ENCODE measurements at places on chromosomes 6 and 20.

GRCh38 chr6:159769470-159769869 lies 7.6 kb downstream of the ACAT2 start:
- DNase-seq, result no peak

DNA sequence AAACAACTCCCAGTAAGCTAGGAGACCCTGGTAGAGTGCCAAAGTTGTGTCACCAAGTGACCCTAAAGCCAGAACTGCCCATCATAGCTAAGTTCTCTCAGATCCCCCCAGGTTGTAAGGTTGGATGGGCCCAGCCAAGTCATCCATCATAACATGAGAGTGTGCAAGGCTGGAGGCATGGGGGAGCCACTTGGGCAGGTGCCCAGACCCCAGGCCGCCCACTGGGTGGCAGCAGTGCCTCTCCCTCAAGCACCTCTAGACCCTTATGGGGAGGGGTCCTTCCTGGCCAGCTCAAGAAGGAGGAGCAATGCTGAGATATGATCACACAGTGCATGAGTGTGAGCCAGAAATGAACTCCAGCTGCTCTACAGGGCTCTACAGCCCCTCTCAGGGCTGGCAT lies 154.5 kb downstream of the MYLK4 start:
- no peak for DNase-seq

GRCh38 chr6:111068866-111069234 lies 18.5 kb upstream of the SLC16A10 start:
- no peak for DNase-seq

DNA sequence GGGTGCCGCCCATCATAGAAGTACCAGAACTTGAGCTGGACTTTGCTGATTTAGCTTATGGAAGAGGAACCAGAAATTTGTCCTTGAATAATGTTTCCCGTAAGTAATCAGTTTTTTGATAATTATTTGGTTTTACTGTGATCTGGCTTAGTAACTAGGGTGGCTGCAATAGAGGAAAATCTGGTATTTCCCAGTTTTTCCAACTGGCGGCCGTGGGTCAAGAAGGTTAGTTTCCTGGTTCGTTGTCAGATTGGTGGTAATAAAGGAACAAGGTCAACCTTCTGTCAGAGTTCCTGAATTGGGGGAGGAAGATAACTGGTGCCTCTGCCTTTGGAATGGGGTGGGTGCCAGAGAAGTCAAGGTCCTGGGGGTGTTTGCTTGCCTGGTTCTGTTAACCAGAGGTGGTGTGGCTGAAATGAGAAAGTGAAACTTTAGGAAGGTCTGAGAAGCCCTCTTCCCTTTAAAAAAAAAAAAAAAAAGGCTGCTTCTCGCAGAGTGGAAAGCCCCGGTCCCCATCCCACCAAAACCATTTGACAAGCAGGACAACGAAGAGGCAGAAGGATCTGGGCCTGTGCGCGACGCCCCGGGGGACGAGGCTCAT lies at the start of gene CALHM6:
TSS of gene CALHM6 (plus strand) at position 45 of the 601 bp plus-strand sequence. CDS start at position 600, 555 bp downstream.
- no peak for DNase-seq

GRCh38 chr6:1044040-1044836 lies 267.7 kb upstream of the FOXQ1 start:
- no peak for DNase-seq

GRCh38 chr6:159815410-159815809 lies 15.3 kb downstream of the PNLDC1 start:
- no peak for DNase-seq

DNA sequence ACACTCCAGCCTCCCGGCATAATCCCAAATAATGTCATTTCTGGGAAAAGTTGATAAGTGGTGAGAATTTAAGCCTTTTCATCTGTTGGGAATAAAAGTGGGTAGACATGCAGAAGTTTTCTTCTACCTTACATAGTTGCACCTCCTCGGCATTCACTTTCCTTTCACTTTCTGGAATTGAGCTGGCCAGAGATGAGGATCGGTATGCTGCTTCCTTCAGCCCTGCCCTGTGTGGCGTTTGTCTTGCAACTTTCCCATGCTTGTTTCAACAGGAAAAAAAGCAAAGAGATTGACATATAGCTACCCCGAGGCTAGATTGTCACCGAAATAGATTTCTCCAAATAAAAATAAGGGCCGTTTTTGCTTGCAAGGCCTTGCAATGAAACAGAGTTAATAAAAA lies 65.8 kb upstream of the JAG1 start:
- DNase-seq, result no peak

DNA sequence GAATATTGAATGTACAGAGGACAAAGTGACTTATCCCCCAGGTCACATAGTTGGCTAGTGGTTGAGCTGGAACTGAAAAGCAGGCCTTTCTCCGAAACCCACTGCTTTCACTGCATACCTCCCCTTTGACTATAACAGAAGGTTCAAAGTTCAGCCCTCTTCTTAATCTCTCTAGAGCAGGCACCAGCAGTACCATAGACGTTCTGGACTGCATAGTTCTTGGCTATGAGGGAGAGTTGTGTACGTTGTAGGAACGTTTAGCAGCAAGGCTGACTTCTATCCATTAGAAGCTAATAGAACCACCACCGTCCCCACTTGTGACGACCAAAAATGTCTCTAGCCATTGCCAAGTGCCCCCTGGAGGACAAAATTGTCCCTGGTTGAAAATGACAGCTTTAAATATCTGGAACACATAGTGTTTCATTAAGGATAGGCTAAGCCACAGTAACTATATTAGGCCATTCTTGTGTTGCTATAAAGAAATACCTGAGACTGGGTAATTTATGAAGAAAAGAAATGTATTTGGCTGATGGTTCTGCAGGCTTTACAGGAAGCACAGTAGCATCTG lies 123.8 kb upstream of the MTHFD1L start:
- no peak for DNase-seq

- no peak for DNase-seq
Observed at GRCh38 chr6:38603496-38603895, 36.2 kb downstream of the BTBD9 start.

DNA sequence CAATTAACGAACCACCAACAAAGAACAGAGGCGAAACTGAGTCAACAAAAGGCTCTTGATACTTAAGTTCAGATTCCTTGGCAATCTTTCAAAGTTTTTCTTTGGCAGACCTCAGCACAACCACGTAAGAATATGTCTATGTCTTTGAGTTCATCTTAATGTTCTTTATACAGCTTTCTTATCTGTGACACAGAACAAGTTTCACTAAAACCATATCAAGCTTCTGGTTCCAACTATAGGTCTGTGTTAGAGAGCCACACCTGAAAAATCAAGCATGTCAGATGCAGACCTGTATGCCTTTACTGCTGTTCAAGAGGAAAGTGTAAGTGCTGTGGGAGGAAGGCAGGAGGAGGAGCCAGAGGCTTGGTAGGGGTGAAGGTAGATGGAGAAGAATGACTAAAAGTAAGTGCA lies 271.3 kb downstream of the KHDC1L start:
- no peak for DNase-seq

DNA sequence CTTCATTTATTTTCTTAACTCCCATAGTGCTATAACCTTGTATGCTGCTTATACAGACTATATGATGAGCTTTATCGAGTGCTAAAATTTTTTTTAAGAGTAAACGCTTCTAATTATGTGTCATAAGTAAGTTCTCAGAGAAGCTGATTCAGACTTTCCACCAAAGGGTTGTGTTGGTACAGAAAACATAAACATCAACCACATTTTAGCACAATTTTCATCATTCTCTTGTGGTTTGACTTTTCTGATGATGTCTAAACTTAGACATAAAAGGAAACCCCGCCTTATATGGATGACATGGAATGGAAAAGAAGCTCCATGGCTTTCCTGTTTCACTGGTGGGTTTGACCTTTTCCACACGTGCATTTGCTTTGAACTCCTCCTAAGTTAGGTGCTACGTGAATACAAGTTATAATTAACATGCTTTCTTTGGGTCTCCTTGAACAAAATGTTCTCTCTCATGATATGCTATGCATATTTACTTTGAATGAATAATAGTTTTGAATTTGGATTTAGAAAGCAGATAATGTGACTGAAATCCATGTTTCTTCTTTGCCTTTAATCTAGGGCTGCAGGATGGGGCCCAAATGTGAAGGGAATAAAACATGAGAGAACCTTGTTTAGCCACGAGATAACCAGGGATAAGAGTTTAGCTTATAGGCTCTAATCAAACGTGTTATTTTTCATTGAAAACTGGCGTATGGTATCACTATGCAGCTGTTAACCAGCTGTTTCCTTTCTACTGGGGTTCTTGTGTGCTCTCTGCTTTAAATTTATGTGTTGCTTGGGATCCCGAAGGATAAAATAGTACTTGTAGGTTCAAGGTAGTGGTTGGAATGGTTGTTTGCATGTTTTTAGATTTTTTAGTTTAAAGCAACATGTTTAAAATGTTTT lies 127.1 kb upstream of the AHI1 start:
- DNase-seq, result no peak

DNA sequence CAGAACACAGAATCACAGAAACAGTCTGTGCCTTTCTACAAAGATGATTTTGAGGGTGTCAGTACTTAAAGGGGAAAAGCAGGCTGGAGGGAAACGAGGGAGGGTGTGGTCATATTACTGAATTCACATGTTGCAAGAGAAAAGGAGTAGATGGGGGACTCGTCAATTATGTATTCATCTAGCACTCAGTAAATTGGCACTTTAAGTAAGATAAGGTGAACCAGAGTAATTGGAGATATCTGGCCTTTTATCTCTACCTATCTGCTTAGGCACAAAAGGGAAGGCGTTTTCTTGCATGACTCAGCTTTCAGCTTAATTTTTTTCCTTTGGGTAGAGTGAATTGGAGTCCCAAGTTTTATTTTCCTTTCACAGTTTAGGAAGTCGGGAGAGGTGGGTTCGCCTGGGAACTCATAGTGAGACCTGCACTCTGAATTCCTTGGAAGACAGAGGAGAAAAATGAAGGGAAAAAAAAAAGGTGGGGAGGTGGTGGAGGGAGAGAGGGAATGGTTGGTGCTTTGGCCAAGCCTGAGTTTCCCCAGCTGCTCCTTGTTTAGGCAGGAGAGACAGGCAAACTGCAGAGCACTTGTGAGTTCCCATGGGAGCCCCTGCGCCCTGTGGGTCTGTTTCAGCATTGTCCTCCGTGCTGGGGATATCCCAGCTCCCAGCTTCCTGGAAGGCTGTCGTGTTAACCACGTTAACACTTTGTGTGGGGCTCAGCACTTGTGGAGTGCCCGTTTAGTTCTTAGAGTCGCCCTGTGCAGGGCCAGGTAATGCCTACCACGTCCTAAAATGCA lies 19.7 kb upstream of the GTSF1L start:
- DNase-seq, result no peak

- DNase-seq, result peak; percentile 34
Observed at GRCh38 chr20:38315290-38315966, 11.5 kb downstream of the BPI start.

DNA sequence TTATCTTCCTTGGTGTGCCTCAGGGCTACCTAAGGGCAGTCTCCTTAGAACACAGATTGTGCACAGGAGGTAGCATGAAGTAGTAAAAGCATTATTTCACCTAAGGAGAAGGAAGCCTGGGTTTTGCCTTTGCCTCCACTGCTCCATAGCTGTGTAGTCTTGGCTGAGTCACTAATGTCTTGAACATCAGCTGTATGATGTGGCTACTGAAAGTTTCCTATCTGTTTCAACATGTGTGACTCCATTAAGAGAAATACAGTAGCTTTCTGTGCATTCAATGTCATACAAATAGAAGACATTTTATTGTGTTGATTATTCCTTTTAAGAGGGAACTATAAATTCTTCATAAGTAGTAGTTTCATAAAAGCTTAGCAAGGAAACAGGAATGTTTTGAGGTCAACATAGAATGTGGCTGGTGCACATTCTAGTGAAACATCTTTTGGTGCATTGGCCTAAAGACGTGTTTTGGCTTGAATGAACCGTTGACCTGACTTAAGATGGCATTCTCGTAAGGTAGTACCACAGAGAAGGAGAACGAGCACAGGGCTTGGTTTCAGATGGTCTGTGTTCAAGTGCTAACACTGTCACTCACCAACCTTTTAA lies 70.6 kb downstream of the CTNNBL1 start:
- DNase-seq, result no peak

GRCh38 chr6:110728501-110728900 lies 86.8 kb downstream of the CDK19 start:
- no peak for DNase-seq

GRCh38 chr6:17311595-17312311 lies 30.6 kb downstream of the RBM24 start:
- no peak for DNase-seq

GRCh38 chr6:38459291-38459690 lies 180.4 kb downstream of the BTBD9 start:
- no peak for DNase-seq

DNA sequence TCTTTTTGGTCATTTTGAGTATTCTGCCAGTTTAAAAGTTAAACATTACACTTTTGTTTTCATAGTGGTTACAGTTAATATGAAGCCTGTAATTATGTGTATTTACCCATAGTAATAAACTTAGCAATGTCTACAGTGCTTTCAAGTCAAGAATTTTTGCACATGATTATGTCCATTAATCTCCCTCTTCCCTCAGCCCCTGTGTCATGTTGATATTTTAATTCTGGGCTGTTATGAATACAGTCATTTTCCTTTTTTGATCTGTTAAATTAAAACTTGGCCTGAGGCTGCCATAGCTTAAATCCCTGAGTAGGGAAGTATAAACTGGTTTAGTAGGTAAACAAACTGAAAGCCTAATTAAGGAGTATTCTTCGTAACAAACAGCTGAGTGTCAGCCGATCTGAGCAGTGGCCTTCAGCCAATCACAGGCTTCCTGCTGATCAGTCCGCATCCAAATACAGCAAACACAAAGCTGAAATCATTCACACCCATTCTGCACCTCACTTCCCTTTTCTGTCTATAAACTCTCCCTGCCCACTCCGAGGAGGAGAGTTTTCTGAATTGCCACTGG lies 9.5 kb upstream of the SFT2D1 start:
- no peak for DNase-seq

GRCh38 chr6:125489579-125490285 lies 188.0 kb upstream of the HDDC2 start:
- DNase-seq, result no peak

DNA sequence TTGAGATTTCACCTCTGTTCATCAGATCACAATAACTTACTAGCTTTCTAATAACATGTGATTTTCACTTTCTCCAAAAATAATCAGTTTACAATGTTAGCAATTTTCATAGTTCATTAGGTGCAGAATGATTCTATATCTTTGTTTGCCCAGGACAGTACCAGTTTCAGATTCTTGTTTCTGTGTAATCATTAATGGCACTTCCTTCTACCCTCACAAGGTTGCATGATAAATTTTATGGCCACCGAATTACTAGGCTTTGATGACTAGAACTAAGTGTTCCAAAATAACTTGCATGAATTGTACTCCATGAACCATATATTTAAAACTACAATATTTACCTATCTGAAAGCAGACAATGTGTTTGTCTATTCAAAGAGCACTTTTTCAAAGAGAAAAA lies 442.3 kb downstream of the EPHA7 start:
- DNase-seq, result no peak

- no peak for DNase-seq
Observed at GRCh38 chr6:27375613-27376079, 12.9 kb upstream of the ZNF391 start.

DNA sequence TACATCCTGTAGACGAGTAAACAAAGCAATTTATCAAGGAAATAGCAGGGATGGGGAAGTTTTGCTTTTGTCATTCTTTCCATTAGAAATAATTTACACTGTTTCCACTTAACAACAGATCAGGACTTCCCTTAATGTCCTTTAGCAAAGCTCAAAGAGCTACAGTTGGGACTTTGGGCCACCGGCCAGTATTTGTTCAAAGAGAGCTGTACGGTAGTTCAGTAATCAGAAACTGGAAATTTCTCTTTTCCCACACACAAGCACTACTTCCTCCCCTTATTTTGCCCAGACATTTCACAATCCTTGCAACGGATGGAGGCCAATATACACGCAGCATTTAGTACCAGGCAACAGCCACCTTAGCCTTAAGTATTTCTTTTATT lies 12.1 kb upstream of the HINT3 start:
- DNase-seq, result no peak
